Cardiac ventricle fibroblast (primary cell): ENCODE measurements at places on chromosomes 7 and 10. TPM values are rescaled to one million over a fixed set of nuclear protein-coding genes. Genes with fewer than 3 reads are reported as not detected.

The CLCN1 gene
- not detected in 2 replicates for total RNA-seq

The SGCE gene
- total RNA-seq, result 136 and 143 TPM in 2 replicates

The PTPRZ1 gene
- total RNA-seq, result not detected in 2 replicates

The TMEM196 gene
- total RNA-seq, result not detected in 2 replicates

The CRCP gene
- 27.3 and 29.1 TPM in 2 replicates for total RNA-seq

The LRRTM3 gene
- not detected in 2 replicates for total RNA-seq

The ZNF282 gene
- 21.4 and 25.5 TPM in 2 replicates for total RNA-seq

The OR2A12 gene
- not detected in 2 replicates for total RNA-seq

The INTS1 gene
- 37.3 and 39.6 TPM in 2 replicates for total RNA-seq

The SYT15 gene
- under 0.01 TPM in 2 replicates for total RNA-seq

The NXPH1 gene
- total RNA-seq, result not detected in 2 replicates

The OPN1SW gene
- not detected in 2 replicates for total RNA-seq

The GIMAP4 gene
- total RNA-seq, result 0.54 and 0.56 TPM in 2 replicates

The AMPH gene
- total RNA-seq, result 6.3 and 9.0 TPM in 2 replicates

The SPDYE1 gene
- total RNA-seq, result not detected in 2 replicates

The IFIT1 gene
- 8.5 and 13.6 TPM in 2 replicates for total RNA-seq

The AKR1B15 gene
- not detected in 2 replicates for total RNA-seq

The SFTPA1 gene
- not detected in 2 replicates for total RNA-seq

The MSMB gene
- not detected in 2 replicates for total RNA-seq

The SYPL1 gene
- total RNA-seq, result 61.5 TPM in 2 replicates

The PDZD7 gene
- 0.06 and 1.4 TPM in 2 replicates for total RNA-seq

The SPAG6 gene
- total RNA-seq, result not detected in 2 replicates

The GSTO2 gene
- total RNA-seq, result 0.25 and 0.54 TPM in 2 replicates

The CABCOCO1 gene
- not detected in 2 replicates for total RNA-seq

The NME8 gene
- not detected in 2 replicates for total RNA-seq

The C7orf25 gene
- total RNA-seq, result 13.7 and 19.1 TPM in 2 replicates

The ABLIM1 gene
- 6.7 and 9.0 TPM in 2 replicates for total RNA-seq

The ZNF804B gene
- not detected in 2 replicates for total RNA-seq

The IRF5 gene
- not detected in 2 replicates for total RNA-seq

The SFRP4 gene
- total RNA-seq, result 0.25 and 1.5 TPM in 2 replicates

The SNX10 gene
- 0.05 and 0.06 TPM in 2 replicates for total RNA-seq

The VAX1 gene
- total RNA-seq, result not detected in 2 replicates

The CCZ1 gene
- 24.1 and 27.6 TPM in 2 replicates for total RNA-seq

The FGFR2 gene
- total RNA-seq, result 0.15 TPM in 1 of 2 replicates, not detected in the other

The SLC29A4 gene
- 1.6 and 3.1 TPM in 2 replicates for total RNA-seq

The CALN1 gene
- total RNA-seq, result not detected in 2 replicates

The CDC123 gene
- 49.5 and 58.0 TPM in 2 replicates for total RNA-seq
